ENCODE measurements at places on chromosomes 5 and 9.

- no peak for DNase-seq
These were observed 451.8 kb upstream of the FTMT start for GRCh38 chr5:121399879-121400278.

GRCh38 chr5:115806986-115807653 is 9.3 kb downstream of the CDO1 start:
- DNase-seq, result no peak

GRCh38 chr9:126347911-126348760 is 21.5 kb downstream of the MVB12B start:
- DNase-seq, result no peak

GRCh38 chr9:132187121-132187620 is 25.3 kb downstream of the NTNG2 start:
- DNase-seq, result no peak

DNA sequence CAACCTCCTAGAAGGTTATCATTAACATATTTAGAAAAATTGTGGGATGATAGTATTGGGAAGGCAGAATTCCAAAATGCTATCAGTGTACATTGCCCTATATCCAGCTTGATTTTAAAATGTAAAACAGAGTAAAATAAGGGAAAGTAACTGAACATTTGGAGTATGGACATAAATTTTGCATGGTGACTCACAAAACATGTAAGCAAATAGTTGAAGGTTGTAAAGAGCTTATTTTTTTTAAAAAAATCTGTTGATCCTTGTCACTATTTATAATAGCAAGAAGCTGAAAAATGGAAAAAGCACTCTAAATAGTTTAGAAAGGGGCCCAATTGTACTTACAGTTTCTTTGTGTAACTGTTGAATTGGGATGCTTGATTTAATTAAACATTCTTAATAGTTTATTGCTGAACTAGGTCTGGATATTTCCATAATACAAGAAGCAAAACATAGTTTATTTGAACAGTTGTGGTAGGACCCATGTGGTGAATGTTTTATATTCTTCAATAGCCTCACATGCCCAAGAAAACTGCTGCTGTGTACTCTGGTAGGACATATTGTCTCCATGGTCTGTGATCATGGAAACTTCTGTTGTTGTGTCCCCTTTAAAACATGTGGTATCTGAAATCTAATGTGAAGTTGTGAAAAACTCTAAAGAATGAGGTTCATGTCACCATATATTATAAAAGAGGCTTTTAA is 82.4 kb downstream of the NNT start:
- DNase-seq, result no peak

DNA sequence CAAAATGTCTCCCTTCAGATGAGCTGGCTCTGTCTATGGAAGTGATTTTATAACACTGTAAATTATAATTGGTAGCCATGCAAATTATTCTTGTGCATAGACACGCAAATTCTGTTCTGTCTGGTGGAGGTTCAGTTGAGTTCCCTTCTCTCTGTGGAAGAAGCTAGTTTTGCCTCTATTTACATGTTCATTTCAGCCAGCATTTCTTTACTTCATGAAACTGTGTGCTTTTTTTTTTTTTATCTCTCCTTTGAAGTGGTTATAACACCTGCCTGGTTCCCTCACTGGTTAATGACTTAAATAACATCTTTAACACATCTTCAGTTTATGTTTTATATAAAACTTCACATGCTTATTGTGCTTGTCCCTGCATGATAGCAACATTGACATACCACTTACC is 149.4 kb upstream of the FBXL7 start:
- no peak for DNase-seq

DNA sequence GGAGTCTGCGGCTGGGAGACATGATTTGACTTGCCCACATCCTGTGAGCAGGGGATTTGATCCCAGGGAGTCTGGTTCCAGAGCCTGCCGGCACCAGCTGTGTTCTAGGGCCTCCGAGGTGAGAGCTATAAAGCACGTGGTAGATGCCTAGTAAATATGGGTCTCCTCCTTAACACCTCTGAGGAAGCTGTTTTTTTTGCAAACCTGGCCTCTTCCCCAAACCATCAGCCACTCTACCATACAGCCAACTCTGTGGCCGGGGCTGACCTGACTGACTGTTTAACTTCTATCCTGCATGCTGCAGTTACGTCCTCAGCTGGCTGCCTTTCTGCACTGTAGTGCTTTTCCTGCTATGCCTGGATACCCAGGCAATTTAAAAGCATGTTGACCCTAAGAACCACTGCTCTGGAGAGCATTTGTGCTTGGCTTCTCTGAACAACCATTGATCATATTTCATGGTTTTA is 220.5 kb downstream of the SLIT3 start:
- no peak for DNase-seq

- no peak for DNase-seq
These were observed 49.3 kb downstream of the RICTOR start for GRCh38 chr5:39024884-39025283.

DNA sequence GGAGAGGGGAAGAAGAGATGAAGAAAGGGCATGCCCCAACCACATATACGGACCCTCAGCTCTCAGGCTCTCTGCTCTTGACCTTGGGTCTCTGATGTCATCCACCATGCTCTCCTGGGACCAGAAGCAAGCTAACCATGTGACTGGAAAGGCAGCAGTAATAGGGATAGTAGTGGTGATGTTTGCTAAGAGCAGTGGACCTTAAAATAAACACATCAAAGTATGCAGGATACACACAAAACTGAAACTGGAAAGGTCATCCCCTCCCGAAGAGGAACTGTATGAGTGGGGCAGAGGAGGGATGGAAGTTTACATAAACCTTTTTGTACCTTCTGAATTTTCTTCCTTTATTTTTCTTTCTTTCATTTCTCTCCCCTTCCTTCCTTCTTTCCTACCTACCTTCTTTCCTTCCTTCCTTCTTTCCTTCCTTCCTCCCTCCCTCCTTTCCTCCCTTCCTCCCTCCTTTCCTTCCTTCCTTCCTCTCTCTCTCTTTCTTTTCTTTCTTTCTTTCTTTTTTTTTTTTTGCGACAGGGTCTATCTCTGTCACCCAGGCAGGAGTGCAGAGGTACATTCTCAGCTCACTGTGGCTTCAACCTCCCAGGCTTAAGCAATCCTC is 8.1 kb upstream of the PTPN3 start:
- DNase-seq, result no peak

DNA sequence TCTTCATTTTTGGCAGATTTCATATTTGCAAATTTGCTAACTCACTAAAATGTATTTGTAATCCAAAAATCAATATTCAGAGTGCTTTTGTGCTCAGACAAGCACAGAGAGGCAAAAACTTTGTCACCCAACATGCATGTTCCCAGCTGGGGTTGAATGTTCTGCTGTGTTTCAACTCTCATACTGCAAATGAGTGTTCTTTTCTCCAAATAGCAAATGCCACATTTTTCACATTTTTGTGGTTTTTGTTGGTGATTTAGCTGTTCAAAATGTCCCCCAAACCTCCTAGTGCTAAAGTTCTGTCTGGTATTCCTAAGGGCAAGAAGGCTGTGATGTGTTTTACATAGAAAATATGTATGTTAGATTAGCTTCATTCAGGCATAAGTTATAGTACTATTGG is 87.3 kb upstream of the PCSK5 start:
- no peak for DNase-seq

GRCh38 chr5:74130155-74130897 is 504.3 kb downstream of the ARHGEF28 start:
- no peak for DNase-seq

- DNase-seq, result no peak
These were observed 4.1 kb upstream of the TOMM5 start for GRCh38 chr9:37596504-37596903.

GRCh38 chr9:27353474-27354229 is 56.7 kb upstream of the EQTN start:
- no peak for DNase-seq

DNA sequence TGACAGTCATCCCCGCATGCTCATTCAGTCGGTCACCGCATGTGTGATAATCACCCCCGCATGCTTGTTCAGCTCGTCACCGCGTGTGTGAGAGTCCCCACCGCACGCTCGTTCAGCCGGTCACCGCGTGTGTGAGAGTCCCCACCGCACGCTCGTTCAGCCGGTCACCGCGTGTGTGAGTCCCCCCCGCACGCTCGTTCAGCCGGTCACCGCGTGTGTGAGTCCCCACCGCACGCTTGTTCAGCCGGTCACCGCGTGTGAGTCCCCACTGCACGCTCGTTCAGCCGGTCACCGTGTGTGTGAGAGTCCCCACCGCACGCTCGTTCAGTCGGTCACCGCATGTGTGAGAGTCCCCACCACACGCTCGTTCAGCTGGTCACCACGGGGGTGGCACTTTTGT is 3.5 kb downstream of the TRAF2 start:
- no peak for DNase-seq

DNA sequence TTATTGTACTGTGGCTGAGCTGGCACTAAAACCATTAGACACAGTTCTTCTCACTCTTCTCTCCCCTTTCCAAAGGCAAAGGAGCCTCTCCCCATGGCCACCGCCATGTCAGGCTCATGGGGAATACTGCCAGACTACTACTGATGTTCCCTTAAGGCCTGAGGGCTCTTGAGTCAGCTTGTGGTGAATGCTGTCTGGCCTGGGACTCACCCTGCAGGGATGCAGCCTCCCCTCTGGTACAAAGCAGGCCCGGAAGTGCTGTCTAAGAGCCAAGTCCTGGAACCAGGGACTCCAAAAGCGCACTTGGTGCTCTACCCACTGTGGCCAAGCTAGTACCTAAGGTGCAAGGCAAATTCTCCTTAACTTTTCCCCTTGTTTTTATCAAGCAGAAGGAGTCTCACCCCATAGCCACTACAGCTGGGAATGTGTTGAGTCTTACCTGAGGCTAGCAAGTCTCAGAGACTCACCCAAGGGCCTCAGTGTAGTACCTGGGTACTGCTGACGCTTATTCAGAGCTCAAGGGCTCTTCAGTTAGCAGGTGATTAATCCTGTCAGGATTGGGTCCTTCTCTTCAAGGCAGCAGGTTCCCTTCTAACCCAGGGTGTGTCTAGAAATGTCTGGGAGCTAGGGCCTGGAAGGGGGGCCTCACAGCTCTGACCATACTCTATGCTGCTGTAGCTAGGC is 33.2 kb upstream of the C5orf46 start:
- no peak for DNase-seq

DNA sequence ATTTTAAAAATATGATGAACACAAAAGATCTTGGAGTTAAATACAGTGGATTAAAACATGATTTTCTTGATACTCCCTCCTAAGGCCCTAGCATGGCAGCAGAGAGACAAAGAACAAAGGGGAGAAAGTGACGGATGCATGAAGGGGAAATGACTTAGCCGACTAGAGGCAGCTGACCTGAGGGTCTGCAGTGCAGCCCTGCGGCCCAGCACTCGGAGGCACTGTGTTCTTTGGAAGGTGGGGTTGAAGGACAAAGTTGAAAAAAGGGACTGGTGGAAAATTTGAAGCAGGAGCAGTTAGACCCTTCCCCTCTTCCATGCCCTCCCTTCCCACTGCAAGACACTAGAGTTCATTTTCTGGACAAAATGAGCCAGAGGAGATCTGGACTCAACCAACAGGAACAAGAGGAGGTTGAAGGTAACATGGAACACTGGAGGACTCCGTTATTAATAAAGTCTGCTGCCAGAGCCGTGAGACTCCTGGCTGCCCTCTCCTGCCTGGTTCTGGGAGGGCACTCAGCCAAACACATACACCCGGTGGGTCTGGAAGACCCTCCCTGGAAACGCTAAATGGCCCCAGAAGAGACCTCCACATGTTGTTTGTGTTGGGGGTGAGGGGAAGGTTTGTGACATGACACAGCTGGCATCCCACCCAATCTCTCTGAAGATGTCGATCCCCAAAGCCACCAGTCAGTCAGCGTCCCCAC is 98.1 kb downstream of the JMY start:
- no peak for DNase-seq

DNA sequence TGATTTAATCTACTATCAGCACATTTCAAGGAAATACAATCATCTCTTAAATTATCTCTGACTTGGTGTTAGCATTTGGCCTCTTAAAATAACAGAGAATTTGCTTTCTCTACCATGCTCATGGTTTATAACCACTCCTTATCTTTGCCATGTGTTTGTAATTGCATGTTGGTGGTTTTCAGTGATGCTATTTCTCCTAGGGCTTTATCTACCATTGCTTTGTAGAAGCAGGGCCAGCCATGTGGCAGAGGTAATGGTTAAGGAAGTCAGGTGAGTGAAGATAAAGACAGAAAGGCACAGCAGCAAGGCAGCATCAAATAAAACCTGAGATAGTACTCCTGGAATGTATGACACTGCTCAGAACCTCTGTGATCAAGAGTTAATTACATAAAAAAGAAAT is 206.2 kb downstream of the FER start:
- DNase-seq, result no peak

GRCh38 chr5:180283026-180283615 is 8.8 kb downstream of the MAPK9 start:
- no peak for DNase-seq

- DNase-seq, result no peak
These were observed 76.1 kb downstream of the ITGA1 start for GRCh38 chr5:52863715-52864290.

GRCh38 chr9:110021891-110022290 is 186.1 kb downstream of the C9orf152 start:
- DNase-seq, result no peak

DNA sequence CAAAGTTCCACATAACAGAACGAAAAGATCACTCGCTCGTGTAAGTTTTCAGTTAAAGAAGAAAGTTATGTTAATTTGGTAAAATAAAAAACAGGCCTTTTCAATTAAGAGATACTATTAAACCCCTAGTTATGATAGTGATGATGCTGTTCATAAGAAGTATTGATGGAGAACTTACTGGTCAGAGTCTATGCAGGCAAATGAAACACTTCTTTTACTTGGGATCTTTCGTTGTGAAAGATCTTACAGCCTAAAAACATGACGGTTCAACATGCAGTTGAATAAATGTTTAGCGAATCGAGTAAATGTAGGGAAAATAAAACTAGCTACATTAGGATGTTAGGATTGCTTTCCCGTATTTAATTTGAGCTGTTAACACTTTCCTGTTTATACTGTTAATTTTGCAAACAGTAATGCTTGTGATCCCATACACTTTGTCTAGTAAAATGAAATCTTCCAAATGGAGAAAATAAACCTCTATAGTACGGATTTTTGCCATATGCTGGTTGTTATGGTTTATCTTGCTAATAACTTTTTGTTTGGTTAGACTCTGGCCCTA is 2.0 kb downstream of the RHOBTB3 start:
- no peak for DNase-seq

DNA sequence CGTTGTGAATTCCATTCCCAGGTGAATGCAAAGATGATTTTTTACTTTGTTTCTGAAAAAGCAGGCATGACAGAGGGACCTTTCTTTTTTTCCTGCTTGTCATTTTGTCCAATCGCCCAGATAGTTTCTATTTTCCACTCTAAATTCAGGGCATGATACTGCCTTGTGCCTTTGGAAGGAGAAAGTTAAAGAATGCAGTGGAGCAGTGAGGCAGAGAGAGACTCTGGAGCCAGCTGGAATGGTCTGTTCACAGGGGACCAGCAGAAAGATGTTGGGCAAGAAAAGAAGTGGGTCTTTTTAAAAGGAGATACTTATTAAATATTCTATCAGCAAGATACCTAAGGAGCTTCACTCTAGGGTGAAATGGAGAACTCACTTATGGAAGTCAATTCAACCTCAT is 532.3 kb downstream of the BRINP1 start:
- no peak for DNase-seq

Measured in stimulated activated CD4-positive, alpha-beta T cell treated with anti-CD3 and anti-CD28 coated beads, Interleukin-4, amount 100 ng/mL, for 4 hours (primary cell).